ENCODE measurements at places on chromosomes 1 and 21.

DNA sequence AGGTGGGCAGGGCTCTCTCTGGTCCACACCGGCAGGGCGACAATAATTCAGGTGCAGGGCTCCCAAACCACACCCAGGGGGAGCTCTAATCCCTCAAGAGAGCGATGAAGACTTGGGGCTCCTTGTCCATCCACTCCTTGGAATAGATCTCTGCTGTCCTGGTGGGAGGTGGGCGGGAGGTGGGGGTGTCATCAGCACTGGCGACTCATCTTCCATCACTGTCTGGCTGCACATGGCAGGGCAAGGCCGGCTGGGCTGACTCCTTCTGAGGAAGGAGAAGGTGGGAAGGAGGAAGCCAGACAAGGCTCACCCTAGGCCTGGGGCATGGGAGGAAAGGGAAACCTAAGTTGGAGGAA lies 29.3 kb downstream of the TNNT2 start:
- DNase-seq, result peak; percentile 4

- DNase-seq, result no peak
Measured at GRCh38 chr21:35696644-35697043, 363.7 kb downstream of the SETD4 start.

GRCh38 chr1:161215076-161215475 lies at the start of gene FCER1G:
TSS of gene FCER1G (plus strand) at chr1:161215295. CDS start at chr1:161215322, 27 bp downstream.
- no peak for DNase-seq

DNA sequence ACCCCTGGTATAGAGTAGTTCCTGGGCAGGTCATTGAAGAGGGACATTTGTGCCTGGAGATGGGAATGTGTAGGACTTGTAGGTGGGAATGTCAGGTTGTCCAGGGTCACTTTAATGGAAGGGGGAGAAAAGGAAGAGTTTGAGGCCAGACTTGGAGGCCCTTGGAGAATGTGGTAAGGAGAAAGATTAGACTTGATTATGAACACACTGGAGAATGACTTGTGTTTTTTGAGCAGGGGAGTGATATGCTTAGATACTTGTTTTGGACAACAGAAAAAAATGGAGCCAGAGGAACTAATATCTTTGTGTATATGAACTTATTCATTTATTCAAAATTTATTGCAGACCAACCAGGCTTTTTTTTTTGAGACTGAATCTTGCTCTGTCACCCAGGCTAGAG lies 17.9 kb downstream of the ELAPOR1 start:
- DNase-seq, result no peak

DNA sequence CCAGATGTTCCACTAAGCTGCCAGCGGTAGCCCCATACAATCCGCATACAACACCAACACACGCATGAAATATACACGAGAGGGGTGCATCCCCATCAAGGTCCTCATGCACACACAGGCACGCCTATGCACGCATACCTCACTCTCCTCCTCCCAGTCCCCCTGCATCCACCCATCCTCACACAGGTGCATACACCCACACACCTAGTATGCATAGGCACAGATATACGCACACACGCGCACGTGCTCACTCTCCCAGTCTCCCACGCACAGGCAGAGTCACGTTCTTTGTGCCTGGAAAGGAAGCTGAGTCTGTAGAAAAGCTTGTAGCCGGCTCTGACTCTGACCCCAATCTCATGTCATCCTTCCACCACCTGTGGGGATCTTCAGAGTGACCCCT lies 16.9 kb upstream of the PADI2 start:
- no peak for DNase-seq

- DNase-seq, result no peak
Measured at GRCh38 chr1:21586846-21587601, 77.8 kb downstream of the ALPL start.

- DNase-seq, result no peak
Measured at GRCh38 chr1:214019499-214019898, 31.7 kb downstream of the PROX1 start.

DNA sequence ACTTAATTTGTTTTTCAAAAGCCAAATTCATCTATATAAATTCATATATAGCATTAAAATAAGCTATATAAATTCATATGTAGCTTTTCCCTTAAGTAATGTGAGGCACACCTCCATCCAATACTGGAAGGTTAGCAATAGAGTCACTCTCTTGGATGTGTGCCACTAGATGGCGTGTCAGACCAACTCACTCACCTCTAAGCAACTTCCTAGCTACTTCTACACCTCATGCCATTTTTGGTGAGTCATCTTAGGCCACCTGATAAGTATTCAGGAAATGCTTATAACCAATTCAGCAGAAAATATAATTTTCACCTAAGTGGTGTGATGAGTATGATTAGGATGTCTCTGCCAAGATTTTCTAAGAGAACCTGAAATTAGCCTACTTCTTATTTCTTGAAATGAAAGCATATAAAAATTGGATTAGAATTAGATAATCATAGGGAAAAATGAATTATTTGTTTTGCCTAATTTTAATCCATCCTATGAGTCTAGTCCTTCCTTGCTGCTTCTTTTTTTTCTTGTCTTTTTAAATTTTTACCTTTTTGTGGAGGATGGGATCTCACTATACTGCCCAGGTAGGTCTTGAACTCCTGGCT lies 34.4 kb upstream of the TADA1 start:
- DNase-seq, result peak; percentile 40

- DNase-seq, result no peak
Measured at GRCh38 chr1:83086346-83086745, 912.6 kb downstream of the TTLL7 start.

GRCh38 chr1:43853161-43853921 lies 80.3 kb upstream of the ARTN start:
- DNase-seq, result no peak

DNA sequence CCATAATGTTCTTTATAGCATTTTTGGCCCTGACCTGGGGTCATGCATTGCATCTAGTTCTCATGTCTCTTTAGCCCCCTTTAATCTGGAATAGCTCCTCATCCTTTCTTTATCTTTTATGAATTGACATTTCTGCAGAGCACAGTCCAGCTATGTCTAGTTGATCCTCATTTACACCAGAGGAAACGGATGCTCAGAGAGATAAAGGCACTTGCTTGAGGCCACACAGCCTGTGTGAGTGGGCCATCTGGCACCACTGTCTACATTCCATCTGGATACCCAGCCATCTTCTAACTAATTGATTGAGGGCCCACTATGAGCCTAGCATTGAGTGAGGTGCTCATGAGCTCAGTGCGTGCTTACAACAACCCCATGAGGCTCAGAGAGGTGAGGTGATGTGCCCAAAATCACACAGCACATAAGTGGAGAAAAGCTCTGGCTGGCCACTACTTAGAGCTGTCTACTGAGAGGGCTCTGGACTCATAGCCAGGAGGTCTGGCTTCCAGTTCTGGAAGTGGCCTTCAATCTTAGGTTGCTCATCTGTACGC lies 3.5 kb downstream of the HPCA start:
- no peak for DNase-seq

DNA sequence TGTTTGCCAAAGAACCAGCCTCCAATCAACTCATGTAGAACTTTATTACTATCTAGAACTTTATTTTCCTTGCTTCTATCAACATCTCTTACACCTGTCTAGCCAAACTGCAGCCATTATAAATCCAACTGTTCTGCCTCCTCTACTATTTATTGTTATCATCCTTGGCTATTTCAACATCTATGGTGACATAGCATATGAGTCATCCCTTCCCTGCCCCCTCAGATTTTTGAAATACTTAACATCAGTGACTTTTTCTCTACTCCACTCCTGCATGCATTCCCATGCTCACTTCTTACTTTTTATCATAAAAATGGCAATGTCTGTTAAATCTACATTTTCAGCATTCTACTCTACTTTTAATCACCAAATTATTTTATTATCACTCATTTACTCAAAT lies 544.9 kb upstream of the NEGR1 start:
- no peak for DNase-seq

DNA sequence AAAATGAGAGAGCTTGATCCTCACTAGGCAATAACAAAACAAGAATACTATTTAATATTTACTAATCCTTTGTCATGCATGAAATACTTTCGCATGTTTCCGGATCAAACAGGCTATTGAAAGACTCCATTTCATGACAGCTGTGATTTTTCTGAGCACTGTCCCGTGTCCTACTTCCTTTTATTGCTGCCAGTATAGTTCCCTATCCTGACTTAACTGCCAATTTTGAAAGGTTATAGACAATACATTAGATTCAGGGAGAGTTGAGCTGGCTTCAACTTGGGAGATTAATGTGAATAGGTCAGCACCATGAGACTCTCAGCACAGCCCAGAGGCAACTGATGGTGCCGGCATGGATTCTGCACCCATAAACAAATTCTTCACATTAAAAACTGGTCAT lies 225.8 kb downstream of the VAV3 start:
- DNase-seq, result no peak

DNA sequence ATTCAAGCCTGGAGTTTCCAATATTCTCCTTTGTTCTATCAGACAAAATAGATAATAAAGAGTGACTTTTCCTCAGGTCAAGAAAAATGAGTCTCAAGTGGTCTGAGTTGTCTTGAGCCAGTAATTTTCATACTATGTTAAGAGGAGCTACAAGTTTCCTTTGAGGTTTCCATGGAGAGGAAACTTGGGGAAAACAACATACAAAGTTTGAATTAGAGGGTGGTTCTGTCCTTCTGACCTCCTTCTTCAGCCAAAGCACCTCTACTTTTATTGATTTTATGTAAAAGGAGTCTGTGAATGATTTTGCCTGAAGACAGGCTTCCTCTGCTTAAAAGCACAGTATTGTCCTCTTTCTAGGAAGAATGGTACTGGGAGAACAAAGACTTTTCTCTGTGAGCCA lies 497.2 kb upstream of the PKN2 start:
- DNase-seq, result no peak

DNA sequence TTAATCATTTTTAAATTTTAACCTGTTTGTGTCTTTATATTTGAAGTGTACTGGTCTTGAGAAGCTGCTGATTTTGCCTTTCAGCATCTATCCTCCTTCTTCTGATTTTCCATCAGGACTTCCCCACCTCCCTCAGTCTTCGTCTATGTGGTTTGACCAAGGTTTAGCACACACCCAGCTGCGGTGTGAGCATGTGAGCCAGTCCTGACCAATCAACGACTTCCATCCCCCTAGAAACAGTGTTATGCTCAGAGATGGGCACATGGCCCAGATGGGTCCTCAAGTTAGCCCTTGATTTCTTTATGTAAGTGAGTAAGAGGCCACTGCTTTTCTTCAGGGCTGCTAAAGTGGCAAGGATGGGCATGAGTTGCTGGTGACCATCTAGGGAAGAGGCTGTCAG lies 190.8 kb downstream of the MATN1 start:
- DNase-seq, result no peak

- peak; percentile 27 for DNase-seq
Measured at GRCh38 chr1:5509664-5510452, 482.4 kb downstream of the NPHP4 start.

DNA sequence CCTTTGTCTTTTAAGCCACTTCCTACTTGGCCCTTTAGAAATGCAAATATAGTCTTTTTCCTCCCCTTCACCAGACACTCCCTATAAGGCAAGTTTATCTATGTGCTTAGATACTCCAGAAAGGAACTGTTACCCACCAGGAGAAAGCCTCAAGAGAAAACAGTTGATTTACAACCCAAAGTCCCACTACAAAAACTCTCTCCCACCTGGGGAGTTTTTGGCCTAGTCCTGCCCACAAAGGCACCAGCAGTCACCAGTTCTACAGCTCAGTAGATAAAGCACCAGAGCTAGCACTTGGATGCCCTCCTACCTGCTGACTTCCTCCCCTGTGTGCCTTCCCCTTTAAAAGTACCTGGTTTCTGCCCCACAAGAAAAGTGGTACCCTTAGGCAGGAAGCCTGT lies 27.7 kb upstream of the HAO2 start:
- DNase-seq, result no peak

DNA sequence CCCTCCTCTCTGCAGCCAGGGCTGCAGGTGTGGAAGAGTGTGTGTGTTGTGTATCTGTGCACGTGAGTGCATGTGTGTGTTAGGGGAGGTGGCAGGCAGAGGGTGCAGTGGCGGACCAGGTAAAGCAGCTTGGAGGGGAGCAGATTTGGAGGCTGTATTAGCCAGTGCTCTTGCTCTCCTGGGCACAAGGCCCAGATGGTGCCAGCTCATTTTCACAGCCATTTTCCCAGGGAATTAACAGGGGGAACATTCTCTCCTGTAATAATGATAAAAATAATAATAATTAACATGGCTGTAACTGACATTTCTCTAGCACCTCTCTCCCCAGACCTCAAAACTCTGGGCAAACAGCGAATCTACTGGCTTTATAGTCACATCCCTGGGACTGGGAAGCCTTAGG lies 43.6 kb downstream of the LRRN2 start:
- DNase-seq, result no peak

- DNase-seq, result no peak
Measured at GRCh38 chr1:181345146-181345545, 138.2 kb upstream of the CACNA1E start.

DNA sequence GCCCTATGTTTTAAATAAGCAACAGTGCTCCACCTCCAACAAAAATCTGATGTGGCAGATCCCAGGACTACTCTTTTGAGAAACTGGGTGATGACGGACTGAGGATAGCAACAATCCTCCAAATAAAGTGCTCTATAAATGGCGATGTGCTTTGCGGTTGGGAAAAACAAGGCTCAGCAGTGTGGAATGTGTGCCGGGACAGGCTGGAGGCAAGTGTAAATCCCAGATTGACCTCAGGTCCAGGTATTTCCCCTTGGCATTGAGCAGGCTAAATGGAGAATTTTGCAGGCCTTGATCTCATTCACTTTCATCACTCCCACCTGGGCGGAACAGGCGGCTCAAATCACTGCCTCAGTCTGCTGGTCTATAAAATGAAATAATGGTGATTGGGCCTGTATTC lies 35.1 kb downstream of the LRRC42 start:
- no peak for DNase-seq

- DNase-seq, result no peak
Measured at GRCh38 chr1:107953556-107953955, 11.4 kb downstream of the VAV3 start.

- DNase-seq, result no peak
Measured at GRCh38 chr1:17167041-17167785, 37.7 kb upstream of the PADI1 start.

DNA sequence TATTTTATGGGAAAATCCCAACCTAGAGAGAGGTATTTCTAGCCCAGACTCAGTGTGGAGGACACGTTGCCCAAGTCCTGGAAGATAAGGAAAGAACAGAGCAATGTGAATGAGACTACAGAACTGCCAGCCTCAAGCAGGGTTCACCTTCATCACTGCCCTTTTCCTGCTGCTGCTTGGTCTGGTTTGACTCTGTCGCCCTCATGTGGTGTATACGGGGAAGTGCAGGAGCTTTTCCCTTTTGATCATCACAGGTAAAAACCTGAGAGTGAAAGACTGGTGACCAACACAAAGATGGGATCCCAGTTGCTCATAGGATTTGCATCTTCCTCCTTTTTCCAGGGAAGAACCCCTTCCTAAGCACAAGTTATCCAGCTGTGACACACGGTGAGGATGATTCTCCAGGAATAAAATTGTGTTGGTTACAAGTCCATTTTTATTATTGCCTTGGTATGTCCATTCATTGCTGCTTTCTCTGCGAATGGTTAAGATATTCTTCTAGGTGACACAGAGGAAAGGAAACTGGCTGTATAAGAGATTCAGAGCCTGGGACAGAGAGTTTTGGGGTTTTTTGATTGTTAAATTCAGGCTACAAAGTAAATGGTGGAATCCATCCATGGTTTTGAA lies 89.5 kb upstream of the CD53 start:
- peak; percentile 9 for DNase-seq

GRCh38 chr1:78004719-78005447 lies at the start of gene DNAJB4:
TSS of gene DNAJB4 (plus strand) at chr1:78004939. CDS start at chr1:78005111, 172 bp downstream.
- peak; percentile 30 for DNase-seq
